Activated T-cell treated with anti-CD3 and anti-CD28 coated beads for 1 hour (primary cell): ENCODE measurements at places on chromosomes 13 and 19.

- no peak for DNase-seq
Measured at GRCh38 chr13:79034341-79034740, 371.7 kb downstream of the RBM26 start.

- no peak for DNase-seq
Measured at GRCh38 chr19:46629546-46630025, 4.7 kb upstream of the PTGIR start.

DNA sequence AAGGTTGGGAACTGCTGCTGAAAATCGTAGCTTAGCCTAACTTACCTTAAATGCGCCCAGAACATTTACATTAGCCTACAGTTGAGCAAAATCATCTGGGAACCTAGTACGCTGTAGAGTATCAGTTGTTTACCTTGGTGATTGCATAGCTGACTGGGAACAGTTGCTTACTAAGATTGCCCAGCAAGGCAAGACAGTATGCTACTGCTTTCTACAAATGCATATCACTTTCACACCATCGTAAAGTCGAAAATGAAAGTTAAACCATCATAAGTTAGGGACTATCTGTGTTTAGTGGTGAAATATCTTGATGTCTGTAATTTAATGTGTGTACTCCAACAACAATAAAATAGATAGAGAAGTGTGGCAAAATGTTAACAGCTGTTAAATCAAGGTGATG is 1670.6 kb upstream of the PCDH20 start:
- DNase-seq, result no peak

GRCh38 chr13:31801088-31801487 is 61.8 kb downstream of the RXFP2 start:
- no peak for DNase-seq

DNA sequence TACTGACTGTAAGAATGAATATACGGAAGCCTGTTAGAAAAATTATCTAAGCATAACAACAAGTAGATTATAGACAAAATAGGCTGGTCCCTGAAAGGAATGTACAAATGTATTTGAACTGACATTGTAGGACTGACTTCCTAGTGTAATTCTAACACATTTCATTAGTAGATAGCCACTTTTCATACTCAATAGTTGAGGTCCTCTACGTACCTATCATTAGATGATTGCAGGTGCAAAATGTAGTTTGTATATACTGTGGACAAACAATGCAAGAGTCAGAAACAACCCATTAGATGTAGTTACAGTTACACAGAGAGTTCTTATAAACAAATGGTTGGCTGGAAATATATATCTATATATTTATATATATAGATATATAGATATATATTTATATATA is 402.3 kb upstream of the SLITRK6 start:
- DNase-seq, result no peak
